Activated T-cell treated with anti-CD3 and anti-CD28 coated beads, Interleukin-2, amount 50 U/mL, for 48 hours (primary cell): ENCODE measurements at places on chromosomes 11 and 22.

GRCh38 chr11:367956-368413, 1.3 kb upstream of the B4GALNT4 start:
- DNase-seq, result no peak

GRCh38 chr22:35952576-35952975, 76.0 kb downstream of the RBFOX2 start:
- DNase-seq, result no peak

GRCh38 chr11:10611979-10612862, 43.8 kb upstream of the LYVE1 start:
- no peak for DNase-seq

DNA sequence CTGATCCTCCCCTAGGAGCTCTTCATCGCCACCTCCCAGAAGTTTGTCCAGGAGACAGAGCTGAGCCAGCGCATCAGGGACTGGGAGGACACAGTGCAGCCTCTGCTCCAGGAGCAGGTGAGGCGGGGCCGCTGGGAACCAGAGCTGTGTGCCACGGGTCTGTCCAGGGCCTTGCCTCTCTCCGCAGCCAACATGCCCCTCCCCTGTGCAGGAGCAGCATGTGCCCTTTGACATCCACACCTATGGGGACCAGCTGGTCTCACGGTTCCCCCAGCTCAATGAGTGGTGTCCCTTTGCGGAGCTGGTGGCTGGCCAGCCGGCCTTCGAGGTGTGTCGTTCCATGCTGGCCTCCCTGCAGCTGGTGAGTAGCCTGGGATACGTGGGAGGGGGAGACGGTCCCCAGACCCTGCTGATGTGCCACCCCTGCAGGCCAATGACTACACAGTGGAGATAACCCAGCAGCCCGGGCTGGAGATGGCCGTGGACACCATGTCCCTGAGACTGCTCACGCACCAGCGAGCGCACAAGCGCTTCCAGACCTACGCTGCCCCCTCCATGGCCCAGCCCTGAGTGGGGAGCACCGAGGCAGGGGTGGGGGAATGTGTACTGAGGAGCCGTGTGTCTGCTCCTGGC, 2.5 kb downstream of the SCO2 start:
- no peak for DNase-seq

- no peak for DNase-seq
Measured at GRCh38 chr11:65786786-65787636, at the start of gene OVOL1. TSS of gene OVOL1 (plus strand) at chr11:65787063. CDS start at chr11:65787374, 311 bp downstream.
